ENCODE measurements at places on chromosomes 5 and 9.
A peak's percentile ranks its signal among the peaks of the same experiment; 100 is the strongest.

DNA sequence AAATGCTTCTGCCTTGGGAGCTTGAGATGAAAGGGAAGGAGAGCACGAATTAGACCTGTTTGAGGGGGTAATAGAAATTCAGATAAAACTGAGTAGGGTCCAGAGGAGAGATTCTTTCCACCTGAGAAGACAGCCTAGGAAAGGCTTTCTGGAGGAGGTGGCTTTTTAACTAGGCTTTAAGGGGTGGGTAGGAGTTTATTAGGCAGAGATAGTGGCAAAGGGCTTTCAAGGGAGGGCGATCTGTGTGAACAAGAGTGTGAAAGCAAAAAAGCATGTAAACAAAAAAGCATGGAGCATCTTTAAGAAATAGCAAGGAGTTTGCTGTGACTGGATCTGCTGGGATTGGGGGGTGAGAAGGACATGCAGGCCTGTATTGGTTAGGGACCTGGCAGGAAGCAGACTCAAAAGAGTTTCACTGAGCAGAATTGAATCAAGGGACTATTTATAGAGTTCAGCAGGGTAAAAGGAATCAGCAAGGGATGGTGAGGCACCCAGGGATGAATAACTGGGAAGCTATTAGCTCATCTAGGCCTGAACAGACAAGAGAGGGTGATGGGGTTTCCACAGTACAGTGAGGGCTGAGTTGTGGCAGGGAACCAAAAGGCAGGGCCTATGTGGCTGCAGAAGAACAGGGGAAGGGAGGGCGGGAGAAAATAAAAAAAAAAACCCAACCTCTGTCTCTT is 18.8 kb downstream of the SLC1A1 start:
- DNase-seq, result peak; percentile 58

GRCh38 chr9:97387504-97387886 is 24.4 kb upstream of the TDRD7 start:
- no peak for DNase-seq

- no peak for DNase-seq
These were observed 72.1 kb upstream of the PRRC1 start for GRCh38 chr5:127445328-127445727.

- no peak for DNase-seq
These were observed 144.3 kb upstream of the DHFR start for GRCh38 chr5:80799041-80799440.

- DNase-seq, result no peak
These were observed 18.8 kb downstream of the SH3PXD2B start for GRCh38 chr5:172435362-172436077.

GRCh38 chr5:160036884-160037283 is 27.9 kb downstream of the TTC1 start:
- no peak for DNase-seq

GRCh38 chr5:31161781-31162181 is 31.7 kb upstream of the CDH6 start:
- no peak for DNase-seq

DNA sequence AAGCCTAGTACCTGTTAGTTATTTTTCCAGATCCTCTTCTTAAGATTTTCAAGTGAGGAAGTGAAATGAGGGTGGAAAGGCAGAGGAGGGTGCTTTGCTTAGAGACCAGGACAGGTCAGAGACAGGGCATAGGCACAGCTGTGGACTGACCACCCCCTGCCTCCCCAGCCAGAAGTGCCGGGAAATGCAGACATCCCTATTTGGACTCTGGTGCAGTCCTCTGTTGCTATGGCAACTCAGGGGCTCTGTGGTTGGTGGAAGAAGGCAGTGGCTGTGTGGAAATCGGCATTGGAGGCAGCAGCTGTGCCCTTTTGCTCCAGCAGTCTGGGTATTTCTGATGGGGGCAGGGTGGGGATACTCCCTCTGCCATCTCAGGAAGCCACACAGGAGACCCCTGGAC is 43.3 kb upstream of the NDFIP1 start:
- DNase-seq, result peak; percentile 64

DNA sequence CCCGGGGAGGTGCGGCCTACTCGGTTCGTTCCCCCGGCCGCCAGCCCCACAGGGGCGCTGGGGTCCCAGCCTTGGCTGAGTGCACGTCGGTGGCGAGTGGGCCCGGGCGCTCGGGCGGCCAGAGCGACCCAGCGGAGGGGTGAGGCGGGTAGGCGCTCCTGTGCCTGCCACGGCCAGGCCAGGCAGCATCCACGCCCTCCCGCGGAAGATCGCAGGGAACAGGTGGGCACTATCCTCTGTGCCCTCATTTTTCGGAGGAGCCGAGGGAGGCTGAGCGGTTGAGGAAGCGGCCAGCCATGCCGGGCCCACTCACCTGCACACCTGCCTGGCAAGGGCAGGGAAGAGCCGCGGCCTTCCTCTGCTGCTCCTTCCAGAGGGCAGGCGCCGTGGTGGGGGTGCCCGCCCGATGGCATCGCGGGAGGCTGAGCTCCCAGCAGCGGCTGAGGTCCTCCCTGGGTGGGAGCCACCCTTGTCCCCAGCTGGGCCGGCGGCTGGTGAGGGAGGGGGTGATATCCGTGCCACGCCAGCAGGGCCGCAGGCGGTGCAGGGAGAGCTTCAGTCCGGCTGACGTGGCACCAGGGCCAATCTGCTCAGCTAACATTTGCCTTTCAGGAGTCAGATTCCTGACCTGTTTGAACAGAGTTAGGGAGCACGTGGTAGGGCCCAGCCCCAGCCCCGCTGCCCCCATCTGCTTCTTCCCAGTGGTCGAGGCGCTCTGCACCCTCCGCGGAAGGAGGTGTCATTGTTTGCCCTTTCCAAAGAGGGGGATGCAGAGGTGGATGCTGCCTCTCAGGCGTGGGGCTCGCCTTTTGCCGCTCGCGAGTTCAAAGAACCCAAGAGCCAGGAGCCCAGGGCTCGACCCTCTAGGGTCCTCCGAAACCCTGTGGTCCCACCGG is 1.6 kb upstream of the SEC16A start:
- DNase-seq, result no peak

- DNase-seq, result peak; percentile 93
These were observed at the start of gene MRNIP for GRCh38 chr5:179858586-179859427. TSS of gene MRNIP (minus strand) at chr5:179858817. CDS start at chr5:179858796, 21 bp downstream.

- DNase-seq, result no peak
These were observed 55.1 kb downstream of the EHMT1 start for GRCh38 chr9:137673886-137674285.

DNA sequence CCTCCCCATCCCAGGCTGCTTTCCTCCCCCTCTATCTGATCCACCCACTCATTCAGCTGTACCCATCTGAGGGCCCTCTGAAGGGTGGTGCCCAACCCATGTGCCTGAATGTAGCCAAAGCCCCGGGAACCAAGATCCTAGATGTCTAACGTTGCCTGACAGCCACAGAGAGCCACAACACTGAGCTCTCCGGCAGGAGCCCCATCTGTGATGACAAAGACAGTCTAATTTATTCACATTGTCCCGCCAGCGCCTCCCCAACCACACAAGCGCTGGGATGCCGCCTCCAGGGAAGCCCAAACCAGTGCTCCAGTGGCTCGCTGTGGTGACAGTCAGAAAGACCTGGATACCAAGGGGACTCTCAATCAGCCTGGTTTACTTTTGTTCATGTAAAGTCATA is 8.4 kb downstream of the IGFBPL1 start:
- DNase-seq, result no peak

- DNase-seq, result no peak
These were observed 28.1 kb downstream of the ADGRD2 start for GRCh38 chr9:124478354-124478753.

DNA sequence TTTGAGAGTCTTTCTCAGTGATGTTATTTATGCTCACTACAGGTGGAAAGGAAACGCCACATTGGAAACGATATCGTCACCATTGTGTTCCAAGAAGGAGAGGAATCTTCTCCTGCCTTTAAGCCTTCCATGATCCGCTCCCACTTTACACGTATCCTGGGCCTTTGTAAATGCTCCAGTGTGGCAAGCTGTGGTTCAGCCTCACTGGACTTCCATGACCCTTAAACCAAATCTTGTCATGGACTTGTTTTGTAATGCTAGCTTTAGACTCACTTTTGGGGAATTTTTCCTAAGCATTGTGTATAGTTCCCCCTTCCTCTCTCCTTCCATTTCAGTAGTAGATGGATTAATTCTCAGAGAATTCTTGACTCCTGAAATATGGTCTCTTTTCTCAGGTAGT is 60.9 kb upstream of the SLC2A8 start:
- DNase-seq, result peak; percentile 75

DNA sequence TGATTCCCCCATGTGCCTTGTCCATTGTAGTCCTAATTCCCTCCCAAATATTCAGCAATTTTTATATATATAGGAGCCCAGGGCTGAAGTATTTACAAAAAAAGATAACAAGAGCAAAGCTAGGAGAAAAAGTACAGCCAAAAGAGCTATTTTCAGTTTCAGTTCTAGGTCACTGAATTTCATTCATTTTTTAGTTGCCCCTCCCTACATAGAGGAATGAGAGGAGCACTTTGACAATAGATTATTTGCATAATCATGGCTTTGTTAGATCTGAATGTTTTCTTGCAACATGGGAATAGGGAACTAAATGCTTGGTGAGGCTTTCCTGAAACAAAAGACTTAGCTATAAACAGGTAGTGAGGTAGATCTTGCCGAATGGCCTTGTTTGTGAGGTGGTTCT is 15.3 kb upstream of the F2RL2 start:
- no peak for DNase-seq

- no peak for DNase-seq
These were observed 47.7 kb upstream of the GLRX start for GRCh38 chr5:95870105-95870672.

DNA sequence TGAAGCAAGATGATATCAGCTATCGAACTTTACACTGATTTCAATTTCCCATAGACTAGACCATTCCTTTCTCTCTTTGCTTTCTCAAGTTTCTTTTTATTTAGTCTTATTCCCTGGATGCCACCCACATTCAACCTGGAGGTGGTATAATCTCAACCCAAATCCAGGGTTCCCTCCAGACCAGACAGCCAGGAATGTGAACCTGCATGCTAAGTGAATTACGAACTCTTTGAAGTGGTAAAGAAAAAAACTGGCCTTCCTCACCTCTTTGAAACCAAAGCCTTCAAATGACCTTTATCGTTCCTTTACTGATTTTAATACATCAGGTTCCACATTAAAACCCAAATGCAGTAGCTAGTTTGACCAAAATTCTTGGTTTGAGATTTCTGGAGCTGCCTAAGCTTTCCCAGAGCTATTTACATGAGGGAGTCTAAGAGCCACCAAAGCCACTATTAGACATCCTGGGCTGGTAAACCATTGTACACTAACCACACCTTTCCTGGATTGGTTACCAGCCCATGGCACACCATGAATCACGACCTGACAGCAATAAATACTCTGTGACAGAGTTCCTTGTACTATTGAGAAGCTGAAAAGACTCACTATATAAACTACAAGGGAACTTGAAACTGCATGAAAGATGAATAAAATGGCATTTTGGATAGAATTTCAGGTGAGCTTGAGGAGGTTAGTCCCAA is 323.7 kb downstream of the ADAMTS6 start:
- no peak for DNase-seq

DNA sequence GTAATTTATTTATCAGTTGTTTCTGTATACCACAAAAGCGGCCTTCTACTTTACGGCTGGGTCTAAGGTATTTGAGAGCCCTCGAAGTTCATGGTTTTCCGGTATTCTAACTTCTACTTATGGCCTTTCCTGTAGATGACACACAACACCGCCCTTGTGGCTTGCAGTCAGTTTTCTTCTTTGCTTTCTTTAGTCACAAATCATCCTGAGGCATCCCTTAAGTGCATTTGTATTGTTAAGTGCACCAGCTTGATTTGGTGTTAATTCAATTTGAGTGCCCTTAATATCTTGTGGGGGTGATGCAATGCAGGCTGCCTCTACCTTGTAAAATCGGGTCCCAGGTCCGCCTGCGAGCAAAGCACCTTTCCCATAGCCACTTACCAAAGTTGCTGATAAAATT is 511.9 kb downstream of the CCDC171 start:
- no peak for DNase-seq

DNA sequence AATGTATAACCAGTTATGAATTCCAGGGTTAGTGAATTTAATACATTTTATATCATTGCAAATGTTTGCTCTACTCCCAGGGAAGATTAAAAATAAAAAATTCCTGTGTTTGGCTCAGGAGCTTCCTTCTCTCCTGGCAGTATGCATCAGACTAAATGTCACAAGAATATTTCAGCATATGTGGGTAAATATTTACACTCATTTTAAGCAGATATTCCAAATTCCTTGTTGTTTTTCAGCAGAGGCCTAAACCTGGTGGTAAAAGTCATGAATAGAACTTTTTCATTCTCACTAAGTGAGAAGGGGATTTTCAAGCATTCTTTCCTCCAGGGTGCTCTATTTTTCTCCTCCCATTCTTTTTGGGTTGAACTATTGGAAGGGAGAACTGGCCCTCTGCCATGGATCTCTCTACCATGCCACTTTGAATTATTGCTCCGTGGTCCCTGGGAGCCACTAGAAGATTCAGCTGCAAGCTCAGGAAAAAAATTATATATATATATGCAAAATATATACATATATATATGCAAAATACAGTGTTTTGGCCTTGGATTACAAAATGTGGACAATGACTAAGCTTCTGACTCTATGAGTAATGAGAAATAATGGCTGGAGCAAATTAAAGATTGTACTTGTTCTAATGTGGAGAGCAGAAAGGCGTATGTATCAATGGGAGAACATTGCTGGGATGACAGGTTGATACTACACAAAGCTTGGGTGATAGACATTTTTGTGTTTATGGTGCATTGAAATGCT is 180.6 kb upstream of the PAPPA start:
- DNase-seq, result peak; percentile 58

DNA sequence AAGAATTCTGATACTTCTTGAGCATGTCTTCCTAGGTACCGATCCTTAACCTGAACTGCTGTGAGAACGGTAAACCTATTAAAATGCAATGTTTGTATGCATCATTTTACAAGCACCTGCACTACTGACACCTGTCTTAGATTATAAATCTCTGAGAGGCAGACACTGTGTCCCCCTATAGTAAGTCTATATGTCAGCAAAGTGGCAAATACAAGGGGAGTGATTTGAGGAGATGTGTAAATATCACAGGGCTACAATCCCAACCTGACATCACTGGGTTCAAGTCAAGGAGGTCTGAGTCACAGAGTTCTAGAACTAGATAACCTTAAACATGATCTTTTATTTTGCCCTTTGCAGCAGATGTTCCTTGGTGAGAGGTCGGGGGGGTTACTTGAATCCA is 64.1 kb downstream of the ANKH start:
- no peak for DNase-seq

GRCh38 chr5:142981886-142982820 is 212.0 kb downstream of the ARHGAP26 start:
- peak; percentile 37 for DNase-seq

DNA sequence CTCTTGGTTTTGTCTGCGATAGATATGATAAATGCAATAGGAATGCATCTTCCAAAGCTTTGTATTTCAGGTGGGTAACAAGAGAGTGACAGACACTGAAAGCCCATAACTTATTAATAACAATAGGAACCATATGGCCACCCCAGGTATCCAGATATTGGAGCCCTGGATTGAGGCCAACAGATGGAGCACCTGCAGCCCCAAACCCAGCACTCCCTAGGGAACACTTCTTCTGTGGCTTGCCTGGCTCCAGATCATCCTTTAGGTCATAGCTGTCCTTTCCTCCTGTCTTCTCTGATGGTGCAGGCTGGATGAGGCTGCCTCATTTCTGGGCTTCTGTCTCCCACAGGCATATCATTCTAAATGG is 5.0 kb upstream of the IL3 start:
- no peak for DNase-seq

Measured in fibroblast of gingiva (primary cell).